Stimulated activated CD4-positive, alpha-beta T cell treated with anti-CD3 and anti-CD28 coated beads, TNF-alpha, amount 100 ng/mL, for 4 hours (primary cell): ENCODE measurements at places on chromosomes 2 and 18.

- DNase-seq: no peak
Measured at GRCh38 chr2:177611310-177611886, 218.8 kb downstream of the AGPS start.

GRCh38 chr2:11920993-11921583 lies 174.7 kb downstream of the LPIN1 start:
- no peak for DNase-seq

DNA sequence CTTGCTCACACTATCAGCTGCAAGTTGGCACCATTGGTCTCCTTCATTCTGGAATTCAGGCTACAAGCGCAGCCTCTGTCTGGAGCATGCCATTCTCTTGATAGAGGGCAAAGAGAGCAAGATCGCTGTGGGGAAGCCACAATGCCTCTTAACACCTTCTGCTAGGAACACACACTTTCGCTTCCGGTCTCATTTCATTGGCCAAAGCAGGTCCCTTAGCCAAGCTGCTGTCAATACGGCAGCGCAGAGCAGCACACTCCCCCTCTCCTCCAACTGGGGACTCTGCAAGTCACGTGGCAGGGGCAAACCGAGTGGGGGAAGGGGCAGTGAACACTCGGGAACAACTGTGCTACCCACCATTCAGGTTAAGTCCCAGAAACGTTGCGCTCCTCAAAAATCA lies 98.1 kb downstream of the MMADHC start:
- DNase-seq: no peak

- DNase-seq: no peak
Measured at GRCh38 chr2:205352094-205352493, 330.2 kb upstream of the NRP2 start.

DNA sequence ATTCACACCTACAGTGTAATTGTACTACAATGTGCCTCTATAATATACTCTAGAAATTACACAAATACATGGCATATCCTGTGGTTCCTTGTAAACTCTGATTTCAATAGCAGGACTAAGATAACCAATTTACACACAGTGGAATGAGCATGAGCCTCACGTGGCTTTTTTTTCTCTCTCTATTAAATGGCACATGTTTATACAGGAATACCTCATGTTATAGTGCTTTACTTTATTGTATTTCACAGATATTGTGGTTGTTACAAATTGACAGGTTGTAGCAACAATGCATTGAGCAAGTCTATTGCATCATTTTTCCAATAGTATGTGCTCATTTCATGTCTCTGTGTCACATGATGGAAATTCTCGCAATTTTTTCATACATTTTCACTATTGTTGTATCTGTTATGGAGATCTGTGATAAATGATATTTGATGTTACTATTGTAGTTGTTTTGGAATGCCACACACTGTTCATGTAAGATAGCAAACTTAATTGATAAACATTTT lies 260.0 kb downstream of the FSIP2 start:
- no peak for DNase-seq

DNA sequence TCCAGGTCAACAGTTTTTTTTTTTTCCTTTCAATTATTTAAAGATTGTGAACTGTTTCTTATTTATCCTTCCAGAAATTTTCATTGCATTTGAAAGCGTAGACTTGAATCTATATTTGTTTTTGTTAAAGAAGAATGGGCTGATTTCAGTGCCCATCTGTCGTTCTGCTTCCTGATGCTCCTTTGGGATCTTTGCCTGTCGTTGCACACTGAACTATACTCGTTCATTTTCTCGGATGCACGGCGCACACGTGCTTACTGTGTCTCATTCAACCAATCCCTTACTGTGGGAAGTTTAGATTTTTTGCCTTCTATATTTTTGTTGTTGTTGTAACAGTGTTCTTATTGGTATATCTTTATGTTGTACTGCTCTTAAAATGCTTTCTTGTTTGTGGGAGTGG lies 149.7 kb downstream of the VAPA start:
- no peak for DNase-seq

DNA sequence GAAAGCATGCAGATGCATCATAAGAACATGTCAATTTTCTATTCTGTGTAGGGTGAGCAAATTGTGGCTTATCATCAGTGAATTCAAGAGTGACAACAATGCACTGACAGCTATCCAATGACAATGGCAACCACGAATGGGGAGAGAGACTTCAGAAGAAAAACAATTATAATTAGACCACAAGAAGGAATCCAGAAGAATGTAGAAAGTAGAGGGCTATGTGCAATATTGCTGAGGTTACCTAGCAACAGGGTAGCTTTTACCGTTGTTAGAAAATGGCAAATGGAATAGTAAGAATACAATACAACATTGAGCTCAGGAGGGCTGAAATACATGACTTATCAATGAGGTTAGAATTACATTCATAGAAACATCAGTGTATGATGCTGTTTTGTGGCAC lies 71.1 kb upstream of the SESTD1 start:
- no peak for DNase-seq

- DNase-seq: no peak
Measured at GRCh38 chr18:51248685-51249084, 51.2 kb upstream of the MEX3C start.

DNA sequence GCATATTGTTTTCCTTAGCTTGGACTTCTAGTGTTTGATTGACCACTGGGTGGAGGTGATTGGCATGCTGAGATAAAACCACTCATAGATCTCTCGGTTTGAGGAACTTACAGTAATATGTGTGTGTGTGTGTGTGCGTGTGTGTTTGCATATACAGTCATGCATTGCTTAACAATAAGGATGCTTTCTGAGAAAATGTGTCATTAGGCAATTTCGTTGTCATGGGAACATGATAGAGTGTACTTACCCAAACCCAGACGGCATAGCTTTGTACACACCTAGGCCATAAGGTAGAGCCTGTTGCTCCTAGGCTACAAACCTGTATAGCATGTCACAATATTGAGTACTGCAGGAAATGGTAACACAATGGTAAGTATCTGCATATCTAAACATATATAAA lies 167.3 kb downstream of the NYAP2 start:
- no peak for DNase-seq

GRCh38 chr2:168734199-168734760 lies 68.2 kb upstream of the NOSTRIN start:
- no peak for DNase-seq

GRCh38 chr18:70036168-70036567 lies 88.5 kb upstream of the CD226 start:
- DNase-seq: no peak

DNA sequence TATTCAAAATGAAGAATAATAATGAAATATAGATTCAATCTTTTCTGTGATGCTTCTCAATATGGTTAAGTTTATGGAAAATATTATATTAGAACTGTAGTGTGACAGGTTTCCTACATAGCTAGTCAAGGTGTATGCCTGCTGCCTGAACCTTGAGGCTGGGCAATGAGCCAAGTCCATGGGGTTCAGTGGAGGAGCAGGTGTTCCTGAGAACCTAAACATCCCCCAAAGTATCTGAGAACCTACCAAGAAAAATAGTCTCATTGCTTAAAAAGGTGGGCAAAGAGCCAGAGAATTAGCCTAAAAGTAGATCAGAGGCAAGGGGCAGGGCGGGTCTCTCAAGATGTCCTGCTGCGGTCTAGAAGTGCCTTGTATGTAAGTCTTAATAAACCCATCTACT lies 185.9 kb upstream of the SPHKAP start:
- DNase-seq: no peak

- DNase-seq: no peak
Measured at GRCh38 chr2:100967716-100968115, 34.4 kb upstream of the RPL31 start.

DNA sequence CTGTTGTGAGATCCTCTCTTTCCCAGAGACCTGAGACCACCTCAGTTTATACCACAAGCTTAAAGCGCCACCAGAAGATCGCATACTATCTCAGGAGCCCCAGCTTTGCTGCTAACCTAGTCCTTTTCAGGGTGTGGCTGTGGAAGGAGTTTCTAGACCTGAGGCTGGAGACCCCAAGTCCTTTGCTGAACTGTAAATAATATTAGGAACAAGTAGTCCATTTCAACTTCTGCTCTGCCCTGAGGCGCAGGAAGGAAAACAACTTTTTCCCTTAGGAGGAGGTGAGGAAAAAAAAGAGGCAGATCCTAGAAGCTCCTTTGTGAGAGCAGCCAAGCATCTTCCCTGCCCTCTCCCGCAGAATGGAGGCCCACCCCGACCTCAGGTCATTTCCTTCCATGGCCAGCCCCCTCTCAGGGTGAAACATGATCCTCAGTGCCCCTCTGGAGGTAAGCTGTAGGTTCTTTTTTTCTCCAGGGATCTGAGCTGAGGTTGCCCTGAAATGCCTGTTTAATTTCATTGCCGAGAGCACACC lies 122.8 kb upstream of the LGALSL start:
- no peak for DNase-seq

DNA sequence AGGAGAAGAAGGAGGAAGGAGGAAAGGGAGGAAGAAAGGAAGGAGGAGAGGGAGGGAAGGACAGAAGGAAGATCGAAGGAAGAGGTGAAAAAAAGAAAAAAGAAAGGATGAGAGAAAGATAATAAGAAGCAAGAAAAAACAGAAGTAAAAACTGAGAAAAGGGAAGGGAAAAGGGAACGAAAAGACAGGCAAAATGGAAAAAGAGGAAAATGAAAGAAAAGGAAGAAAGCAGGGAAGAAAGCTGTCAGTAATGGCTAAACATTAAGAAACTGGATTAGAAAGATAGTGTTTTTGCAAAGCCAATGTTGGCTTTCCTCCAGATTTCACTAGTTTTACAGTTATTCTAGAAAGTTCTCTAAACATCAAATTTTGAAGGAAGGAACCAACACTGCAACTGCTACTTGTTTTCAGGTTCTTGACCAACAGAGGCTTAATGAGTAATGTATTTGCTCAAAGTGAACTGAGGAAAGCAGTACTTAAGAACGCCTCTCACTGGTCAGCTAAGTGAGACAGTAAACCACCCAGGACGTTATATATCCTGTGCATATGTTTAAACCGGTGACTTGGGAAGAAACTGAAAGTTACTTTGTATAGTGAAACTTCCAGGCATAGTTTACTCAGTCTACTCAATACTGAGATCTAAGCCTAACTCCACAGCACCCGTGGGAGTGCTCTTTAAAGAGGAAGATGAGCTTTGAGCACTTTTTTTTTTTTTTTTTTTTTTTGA lies 286.2 kb upstream of the TRIB2 start:
- no peak for DNase-seq

DNA sequence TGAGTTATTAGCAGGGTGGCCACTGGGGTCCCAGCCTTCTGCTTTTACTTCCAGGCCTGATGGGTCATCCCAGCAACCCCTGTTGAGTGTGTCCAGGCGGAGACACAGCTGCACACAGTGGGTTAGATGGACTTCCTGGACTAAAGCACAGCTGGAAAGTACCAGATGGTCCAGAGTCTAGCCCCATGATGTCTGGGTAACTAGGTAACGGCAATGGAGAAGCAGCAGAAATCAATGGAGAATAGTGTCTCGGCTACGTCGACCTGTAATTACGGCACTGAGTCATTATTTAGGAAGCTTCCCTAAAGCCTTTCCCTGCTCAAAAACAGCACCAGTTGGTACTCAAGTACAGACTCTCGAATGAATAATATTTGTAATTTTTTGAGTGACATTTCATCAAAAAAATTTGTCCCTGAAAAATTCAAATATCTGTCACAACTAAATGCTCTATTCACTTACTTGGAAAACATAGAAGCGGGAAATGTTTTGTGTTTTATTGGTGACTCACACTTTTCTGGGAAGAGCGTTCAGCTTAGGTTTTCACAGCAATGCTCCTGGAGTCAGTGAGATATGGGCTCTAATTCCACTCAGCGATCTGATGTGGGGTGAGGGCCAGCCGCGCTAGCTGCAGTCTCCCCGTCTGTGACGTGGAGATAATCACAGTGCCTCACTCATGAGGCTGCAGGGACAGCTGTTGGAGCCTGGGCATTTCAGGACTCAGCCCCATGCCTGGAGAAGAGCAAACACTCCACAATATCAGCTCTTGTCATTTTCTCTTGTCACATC lies 16.2 kb upstream of the ARL4C start:
- DNase-seq: no peak

DNA sequence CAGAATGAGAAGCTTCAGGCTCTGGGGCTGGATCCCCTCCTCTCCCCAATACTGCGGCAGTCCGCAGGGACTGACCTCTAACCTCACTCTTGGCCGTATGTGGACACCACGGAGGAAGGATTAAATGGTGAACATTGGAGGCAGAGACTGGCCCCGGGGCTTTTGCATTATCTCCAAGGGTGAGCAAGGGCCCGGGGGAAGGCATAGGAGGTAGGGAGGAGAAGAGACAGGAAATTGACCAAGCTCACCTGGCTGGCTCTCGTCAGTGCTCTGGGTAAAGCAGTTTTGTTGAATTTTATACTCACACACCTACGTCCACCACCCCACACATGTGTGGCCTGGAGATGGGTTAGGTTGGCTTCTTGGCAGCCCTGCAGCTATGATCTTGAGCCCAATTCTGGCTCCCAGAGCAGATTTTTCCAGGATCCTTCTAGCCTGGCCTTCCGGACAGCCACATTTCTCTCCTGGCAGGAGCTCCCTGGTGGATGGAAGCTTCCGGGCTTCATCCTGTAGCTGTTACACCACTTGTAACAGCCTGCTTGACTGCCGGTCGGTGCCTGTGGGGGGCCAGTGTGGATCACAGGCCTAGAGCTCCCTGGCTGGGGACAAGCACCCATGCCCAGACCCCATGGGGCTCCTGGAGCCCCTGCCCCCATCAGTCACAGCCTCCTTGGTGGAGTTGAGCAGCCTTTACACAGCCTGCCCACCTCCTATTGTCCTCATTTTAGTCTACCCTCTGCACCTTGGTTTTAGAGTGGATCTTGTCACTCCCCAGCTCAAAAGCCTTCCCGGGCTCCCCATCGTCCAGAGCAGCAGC lies 7.6 kb downstream of the ITM2C start:
- DNase-seq: no peak
